Lung (tissue), 17 donors: ENCODE measurements at places on chromosomes 16 and 17. TPM values are rescaled to one million over a fixed set of nuclear protein-coding genes. Genes with fewer than 3 reads are reported as not detected.
A peak's percentile ranks its signal among the peaks of the same experiment; 100 is the strongest.

GRCh38 chr16:64321881-64322280 lies 800.0 kb downstream of the CDH11 start:
- DNase-seq: no peak
- H3K27me3 ChIP-seq: no peaks in the 10 kb centered on the region
- no peaks in the 10 kb centered on the region for H3K36me3 ChIP-seq

- no peaks in the 10 kb centered on the region for H3K4me1 ChIP-seq
- no peaks in the 10 kb centered on the region for H3K36me3 ChIP-seq
- DNase-seq: no peak
- no peaks in the 10 kb centered on the region for H3K27me3 ChIP-seq
- no peak overlapping the region for H3K27ac ChIP-seq
Measured at GRCh38 chr17:17342242-17342945, 39.2 kb downstream of the NT5M start.

DNA sequence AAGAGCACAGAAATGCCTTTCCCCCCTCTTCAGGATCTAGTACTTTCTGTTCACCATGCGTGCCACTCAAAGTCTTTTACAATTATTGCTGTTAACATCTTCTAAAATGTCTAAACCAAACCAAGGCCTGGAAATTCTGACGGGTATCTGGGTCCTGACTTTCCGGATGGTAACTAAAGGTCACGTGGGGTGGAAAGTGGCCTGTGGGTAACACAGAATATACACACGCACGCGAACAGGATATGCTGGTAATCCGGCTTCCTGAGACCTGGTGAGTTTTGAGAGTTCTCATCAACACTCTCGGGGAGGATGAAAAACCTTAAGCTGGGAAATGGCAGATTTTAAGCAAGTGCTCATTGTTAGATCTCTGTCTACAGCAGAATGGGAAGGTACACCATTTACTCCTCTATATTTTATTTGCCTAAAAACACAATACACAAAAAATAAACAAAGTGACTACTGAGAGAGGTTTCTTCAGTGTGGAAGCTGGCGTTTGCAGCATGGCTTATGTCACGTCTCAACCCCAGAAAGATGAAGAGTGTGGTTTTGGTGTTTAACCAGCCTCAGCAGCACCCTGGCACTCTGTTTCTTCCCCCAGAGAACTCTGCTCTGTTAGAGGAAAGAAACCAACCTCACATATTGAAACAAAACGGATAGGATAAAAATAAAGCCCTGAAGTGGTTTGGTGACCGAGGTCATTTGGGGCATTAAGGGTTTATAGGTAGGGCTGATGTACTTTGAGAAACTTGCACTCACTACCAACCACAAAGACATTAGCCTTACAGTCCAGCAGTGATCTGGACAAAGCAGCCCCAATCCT lies 37.3 kb downstream of the SMG6 start:
- H3K4me3 ChIP-seq: no peak overlapping the region
- no peak for DNase-seq
- no peaks in the 10 kb centered on the region for H3K36me3 ChIP-seq

- peak; percentile 68 for DNase-seq
- H3K36me3 ChIP-seq: peaks cover 17% of the 10 kb centered on the region
- H3K27ac ChIP-seq: no peak overlapping the region
- no peak overlapping the region for H3K4me3 ChIP-seq
- no peaks in the 10 kb centered on the region for H3K27me3 ChIP-seq
Measured at GRCh38 chr16:19601083-19601976, 45.8 kb downstream of the VPS35L start.

Gene C16orf89
- total RNA-seq: 101 TPM

DNA sequence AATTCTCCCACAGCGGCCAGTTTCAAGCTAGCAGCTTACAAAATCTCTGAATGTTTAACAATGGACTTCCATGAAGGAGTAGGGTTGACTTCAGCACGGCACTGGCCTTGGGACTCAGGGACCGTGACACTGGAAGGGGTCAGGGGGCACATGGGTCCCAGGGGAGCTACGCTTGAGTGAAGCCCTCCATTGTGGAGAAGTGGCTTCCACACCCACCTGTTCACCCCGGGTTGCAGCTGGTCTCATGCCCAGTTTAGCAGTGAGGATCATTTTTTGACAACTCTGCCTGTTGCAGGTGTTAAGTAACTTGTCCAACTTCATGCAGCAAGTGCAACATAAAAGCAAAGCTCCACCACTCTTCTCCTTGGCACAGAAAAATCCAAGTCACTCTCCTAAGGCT lies 510.2 kb downstream of the CDH13 start:
- no peaks in the 10 kb centered on the region for H3K36me3 ChIP-seq
- no peaks in the 10 kb centered on the region for H3K4me1 ChIP-seq
- H3K27me3 ChIP-seq: no peaks in the 10 kb centered on the region
- no peak overlapping the region for H3K27ac ChIP-seq

GRCh38 chr17:44464037-44464436 lies 39.2 kb downstream of the GPATCH8 start:
- no peak for DNase-seq
- H3K4me1 ChIP-seq: peaks cover 5% of the 10 kb centered on the region
- H3K27me3 ChIP-seq: no peaks in the 10 kb centered on the region
- H3K4me3 ChIP-seq: no peak overlapping the region
- peaks cover 12% of the 10 kb centered on the region for H3K36me3 ChIP-seq

Gene TBX4
- total RNA-seq: 28.7 TPM

DNA sequence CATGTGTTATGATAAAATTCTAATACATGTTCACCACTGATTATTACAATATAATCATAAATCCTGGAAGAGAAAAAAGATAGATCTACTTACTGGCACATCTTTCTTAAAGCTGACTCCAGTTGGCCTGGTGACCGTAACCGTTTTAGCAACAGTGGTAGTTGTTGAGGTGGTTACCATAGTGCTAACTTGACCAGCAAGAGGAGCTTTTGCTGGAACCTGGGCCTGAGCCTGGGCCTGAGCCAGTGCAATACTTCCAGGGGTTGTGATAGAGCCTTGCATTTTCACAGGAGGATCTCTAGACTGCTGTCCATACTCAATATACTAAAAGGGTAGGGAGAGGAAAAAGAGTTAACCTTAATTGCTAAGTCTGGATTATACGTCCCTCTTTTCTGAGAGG lies 36.2 kb downstream of the SETD6 start:
- H3K4me1 ChIP-seq: no peaks in the 10 kb centered on the region
- DNase-seq: peak; percentile 2
- H3K27ac ChIP-seq: no peak overlapping the region
- no peaks in the 10 kb centered on the region for H3K27me3 ChIP-seq
- peaks cover 40% of the 10 kb centered on the region for H3K36me3 ChIP-seq
- H3K4me3 ChIP-seq: no peak overlapping the region

Gene CCP110
- total RNA-seq: 67.9 TPM

DNA sequence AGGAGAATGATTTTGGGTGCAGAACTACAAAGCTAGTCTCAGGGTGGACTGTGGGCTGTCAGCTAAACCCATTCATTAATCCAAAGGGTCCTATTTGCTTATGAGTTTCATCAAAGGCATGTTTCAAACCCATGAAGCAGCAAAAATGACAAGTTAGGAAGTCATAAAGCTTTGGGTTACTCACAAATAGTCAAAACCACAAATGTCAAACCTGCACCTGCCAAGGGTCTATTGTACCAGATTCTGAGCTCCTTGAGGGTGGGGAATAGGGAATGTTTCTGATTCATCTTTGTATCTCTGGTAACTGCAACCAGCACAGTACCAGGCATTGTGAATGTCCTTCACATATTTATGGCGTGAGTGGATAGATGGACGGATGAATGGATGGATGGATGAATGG lies 317.7 kb downstream of the MAF start:
- no peak overlapping the region for H3K27ac ChIP-seq
- peaks cover 9% of the 10 kb centered on the region for H3K4me1 ChIP-seq
- no peaks in the 10 kb centered on the region for H3K27me3 ChIP-seq
- H3K4me3 ChIP-seq: no peak overlapping the region

DNA sequence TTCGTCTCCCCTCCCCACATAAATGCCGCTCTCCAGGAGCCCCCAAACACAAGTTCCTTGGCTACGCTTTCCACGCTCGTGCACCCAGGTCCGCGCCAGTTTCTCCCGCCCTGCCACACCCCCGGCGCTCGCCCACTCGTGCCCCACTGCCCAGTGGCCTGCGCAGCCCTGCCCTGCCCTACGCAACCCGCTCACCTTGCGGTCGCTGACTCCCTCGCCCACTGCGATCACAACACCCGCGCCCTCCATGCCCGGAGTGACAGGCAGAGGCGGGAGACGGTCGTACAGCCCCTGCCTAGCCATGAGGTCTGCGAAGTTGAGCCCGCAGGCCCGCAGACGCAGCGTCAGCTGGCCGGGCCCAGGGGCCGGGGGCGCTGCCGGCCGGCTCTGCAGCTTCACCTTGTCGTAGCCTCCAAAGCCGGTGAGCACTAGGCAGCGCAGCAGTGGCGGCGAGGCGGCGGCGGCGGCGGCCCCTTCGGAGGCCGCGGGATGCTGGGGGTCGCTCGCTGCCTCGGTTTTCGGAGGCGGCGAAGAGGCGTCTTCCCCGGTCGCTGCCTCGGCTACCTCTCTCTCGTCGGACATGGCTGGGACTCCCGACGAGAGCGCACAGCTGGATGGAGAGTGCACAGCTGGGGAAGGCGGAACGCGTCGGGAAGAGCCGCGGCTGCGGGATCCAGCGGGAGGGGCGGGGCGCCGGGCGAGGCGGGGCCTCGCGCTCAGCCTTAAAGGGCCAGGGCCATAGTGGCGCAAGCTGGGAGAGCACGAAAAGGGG lies at the start of gene VAT1:
Gene VAT1 (minus strand): TSS at position 645 of the 772 bp plus-strand sequence. CDS start 63 bp downstream, at position 582.
- peak; percentile 85 for DNase-seq
- H3K4me1 ChIP-seq: peaks cover 29% of the 10 kb centered on the region
- peak within 1 kb of the TSS; percentile 71 for H3K27ac ChIP-seq
- peaks cover 3% of the 10 kb centered on the region for H3K36me3 ChIP-seq
- H3K4me3 ChIP-seq: peak within 1 kb of the TSS; percentile 90

Gene MYO15A
- 2.1 TPM for total RNA-seq

DNA sequence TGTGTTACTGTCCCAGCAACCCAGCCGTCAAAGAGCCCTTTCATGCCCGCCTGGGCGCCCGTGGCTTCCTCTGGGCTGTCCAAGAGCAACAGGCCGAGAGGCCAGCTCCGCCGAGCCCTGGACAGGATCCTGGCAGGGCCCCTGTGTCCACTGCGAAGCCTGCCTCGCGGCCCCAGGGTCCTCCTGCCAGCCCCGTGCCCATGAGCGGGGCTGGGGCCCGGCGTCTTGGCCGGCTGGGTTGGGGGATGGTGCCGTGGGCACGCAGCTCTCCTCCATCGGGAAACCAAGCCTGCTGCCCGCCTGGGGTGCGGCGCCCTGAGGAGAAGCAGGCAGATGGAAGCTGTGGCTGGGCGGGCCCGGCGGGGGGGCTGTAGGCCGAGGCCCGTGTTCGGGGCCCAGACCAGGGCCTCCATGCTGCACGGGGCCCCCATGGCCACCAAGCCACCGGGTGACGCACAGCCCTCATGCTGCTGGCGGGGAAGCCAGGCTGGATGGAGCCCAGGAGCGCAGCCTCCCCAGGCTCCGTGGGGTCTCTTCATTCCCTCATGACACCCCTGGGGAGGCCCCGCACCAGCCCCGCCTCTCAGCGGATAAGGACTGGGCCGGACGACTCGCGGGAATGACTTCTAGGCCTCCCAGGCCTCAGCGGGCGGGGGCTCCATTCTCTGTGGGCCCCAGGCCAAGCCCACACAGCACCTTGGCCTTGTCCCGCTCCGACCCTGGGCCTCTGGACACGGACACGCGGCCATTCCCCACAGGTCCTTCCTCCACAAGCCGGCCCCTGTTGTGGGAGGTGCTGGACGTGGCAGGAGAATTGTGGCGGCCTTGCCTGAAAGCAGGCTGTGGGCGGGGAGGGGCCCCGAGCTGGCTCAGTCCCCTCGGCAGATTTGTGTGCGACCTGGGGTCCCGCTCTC lies at the start of gene C1QTNF8:
Gene C1QTNF8 (minus strand): TSS at position 76 of the 914 bp plus-strand sequence. CDS start 1,322 bp downstream, outside the sequence.
- peaks cover 14% of the 10 kb centered on the region for H3K27me3 ChIP-seq
- H3K36me3 ChIP-seq: no peaks in the 10 kb centered on the region

GRCh38 chr17:56165072-56165641 lies 11.9 kb downstream of the ANKFN1 start:
- no peaks in the 10 kb centered on the region for H3K27me3 ChIP-seq
- no peak overlapping the region for H3K27ac ChIP-seq
- H3K4me1 ChIP-seq: no peaks in the 10 kb centered on the region
- no peak for DNase-seq

Gene SLC5A11
- not detected for total RNA-seq

DNA sequence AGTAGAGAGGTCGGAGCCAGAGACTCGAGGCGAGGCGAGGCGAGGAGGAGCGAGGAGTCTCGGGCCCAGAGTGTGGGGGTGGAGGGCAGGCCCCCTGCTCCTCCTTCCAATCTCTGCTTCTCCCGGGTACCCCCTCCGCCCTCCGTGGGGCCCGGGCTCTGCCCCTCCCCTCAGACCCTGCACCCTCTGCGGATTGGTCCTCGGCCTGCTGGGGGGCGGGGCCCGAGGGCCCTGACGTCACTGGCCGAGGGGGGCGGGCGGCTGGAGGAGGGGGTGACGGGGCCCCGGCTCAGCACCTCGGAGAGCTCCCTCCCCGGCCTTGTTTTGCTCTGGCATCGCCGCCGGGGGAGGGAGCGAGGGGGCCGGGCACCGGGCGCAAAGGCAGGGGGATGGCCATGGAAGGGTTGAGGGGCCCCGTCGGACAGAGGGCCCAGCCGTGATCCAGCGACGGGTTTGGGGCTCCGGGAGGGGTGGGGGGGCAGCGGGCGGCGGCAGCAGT lies at the start of gene RUNDC3A:
Gene RUNDC3A (plus strand): TSS at position 282 of the 499 bp plus-strand sequence. CDS start 232 bp downstream, outside the sequence.
- H3K4me3 ChIP-seq: peak within 1 kb of the TSS; percentile 16
- H3K27ac ChIP-seq: no peak within 1 kb of the TSS
- peaks cover 2% of the 10 kb centered on the region for H3K4me1 ChIP-seq
- DNase-seq: peak; percentile 93
- no peaks in the 10 kb centered on the region for H3K36me3 ChIP-seq

DNA sequence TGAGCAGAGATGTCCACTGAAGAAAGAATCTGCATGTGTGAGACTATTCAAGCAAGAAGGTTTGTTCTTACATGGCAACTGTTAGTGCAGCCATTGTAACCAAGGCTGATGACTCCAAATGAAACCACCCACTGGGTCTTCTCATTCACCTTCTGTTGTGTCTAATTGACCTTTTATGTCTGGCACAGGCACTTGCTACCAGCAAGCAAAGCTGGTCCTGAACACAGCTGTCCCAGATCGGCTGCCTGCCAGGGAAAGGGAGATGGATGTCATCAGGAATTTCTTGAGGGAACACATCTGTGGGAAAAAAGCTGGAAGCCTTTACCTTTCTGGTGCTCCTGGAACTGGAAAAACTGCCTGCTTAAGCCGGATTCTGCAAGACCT lies 3.6 kb downstream of the CDC6 start:
- peaks cover 4% of the 10 kb centered on the region for H3K36me3 ChIP-seq
- no peak overlapping the region for H3K27ac ChIP-seq
- no peak overlapping the region for H3K4me3 ChIP-seq
- H3K27me3 ChIP-seq: no peaks in the 10 kb centered on the region
- peaks cover 4% of the 10 kb centered on the region for H3K4me1 ChIP-seq
